Activated T-helper 9 cell treated with anti-CD3 and anti-CD28 coated beads, Interleukin-2, amount 50 U/mL, for 16 hours (primary cell): ENCODE measurements at places on chromosomes 1 and 21.

- no peak for DNase-seq
Measured at GRCh38 chr1:234875953-234876855, 252.4 kb downstream of the TOMM20 start.

- no peak for DNase-seq
Measured at GRCh38 chr21:37435711-37436110, 69.1 kb downstream of the DYRK1A start.

GRCh38 chr1:232767305-232768074 lies 37.7 kb upstream of the MAP10 start:
- no peak for DNase-seq

GRCh38 chr1:10085076-10085475 lies 52.3 kb downstream of the UBE4B start:
- DNase-seq = no peak

DNA sequence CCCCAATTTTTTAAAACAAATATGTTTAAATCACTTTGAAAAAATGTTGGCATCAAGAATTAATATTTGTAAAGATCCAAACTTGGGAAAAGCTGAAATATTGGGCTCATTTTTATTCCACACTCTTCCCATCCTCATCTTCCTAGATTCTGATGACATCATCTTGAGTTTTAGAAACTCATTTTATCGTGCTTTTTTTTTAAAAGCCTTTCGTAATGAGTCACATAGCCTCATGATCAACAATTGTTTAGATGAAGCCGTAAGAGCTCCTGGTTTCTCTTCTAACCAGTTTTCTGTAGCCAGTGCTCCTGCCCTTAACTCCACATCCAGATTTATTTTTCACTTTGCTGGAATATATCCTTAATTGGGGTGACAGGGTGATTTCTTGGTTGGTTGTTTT lies 78.6 kb downstream of the POFUT2 start:
- DNase-seq = no peak

DNA sequence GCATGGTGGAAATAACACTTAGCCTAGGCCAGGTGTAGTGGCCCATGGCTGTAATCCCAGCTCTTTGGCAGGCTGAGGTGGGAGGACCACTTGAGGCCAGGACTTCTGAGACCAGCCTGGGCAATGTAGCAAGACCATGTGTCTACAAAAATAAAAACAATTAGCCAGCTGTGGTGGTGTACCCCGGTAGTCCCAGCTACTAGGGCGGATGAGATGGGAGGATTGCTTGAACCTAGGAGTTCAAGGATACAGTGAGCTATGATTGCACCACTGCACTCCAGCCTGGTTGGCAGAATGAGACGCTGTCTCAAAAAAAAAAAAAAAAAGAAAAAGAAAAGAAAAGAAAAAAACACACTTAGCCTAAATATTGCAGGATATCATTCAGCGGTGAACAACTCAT lies 20.9 kb downstream of the AK4 start:
- DNase-seq = no peak

- no peak for DNase-seq
Measured at GRCh38 chr1:116110567-116111523, at the start of gene MAB21L3. Gene MAB21L3, plus strand, starts transcription at chr1:116111399. Its CDS starts 1,217 bp downstream, at chr1:116112616.

- DNase-seq = no peak
Measured at GRCh38 chr1:17775796-17776195, 20.7 kb downstream of the ACTL8 start.

DNA sequence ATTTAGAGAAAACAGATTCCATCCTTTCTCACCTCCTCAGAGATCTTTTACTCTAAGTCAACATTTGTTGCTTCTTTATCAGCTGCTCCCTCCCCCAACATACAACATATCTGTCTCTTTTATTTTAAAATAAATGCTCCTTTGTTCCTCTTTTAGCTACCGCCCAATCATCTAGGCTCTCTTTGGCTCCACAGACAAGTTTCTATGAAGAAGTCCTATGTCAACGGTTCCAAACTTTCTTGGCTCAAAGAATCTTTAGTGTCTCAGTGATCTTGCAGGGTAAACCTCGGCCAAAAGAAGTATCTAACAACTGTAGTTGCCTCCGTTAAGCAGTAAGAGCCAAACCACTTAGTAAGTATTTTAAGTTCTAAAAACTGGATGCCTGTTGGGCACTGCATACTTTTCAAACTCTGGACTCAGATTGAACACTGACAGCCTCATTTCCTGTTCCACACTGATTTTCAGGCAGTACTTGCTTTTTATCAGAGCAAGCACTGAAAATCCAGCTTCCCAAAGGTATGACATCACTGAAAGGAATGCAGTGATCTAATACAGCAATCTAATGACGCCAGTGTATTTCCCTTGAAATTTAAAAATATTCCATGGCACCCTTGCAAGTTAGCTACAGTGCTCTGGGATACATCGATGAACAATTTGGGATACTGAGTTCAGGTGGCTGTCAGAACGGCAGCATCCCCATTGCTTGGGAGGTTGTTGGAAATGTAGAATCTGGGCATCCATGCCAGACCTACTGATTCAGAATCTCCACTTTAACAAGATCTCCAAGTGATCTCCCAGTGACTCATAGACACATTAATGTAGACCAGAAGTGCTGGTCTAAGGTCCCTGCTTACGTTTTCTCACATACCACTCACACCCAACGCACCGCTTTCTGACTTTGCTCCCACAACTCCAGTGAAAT lies 26.8 kb downstream of the EGLN1 start:
- no peak for DNase-seq

DNA sequence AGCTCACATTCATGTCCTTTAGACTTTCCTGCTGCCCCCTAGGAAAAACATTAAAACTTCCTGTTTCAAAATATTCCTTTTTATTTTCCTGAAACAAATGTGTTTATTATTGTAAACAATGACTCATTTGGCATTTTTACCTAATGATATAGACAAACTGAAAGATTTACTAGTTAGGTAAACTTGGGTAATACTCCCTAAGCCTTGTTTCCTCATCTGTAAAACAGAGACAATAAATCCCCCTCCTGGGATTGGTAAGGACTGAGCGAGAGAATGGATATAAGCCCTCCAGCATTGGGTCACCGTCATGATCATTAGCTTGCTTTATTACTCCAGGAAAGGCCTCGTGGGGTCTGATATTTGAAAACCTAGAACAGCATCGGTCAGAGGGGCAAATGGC lies 59.8 kb downstream of the LPAR3 start:
- no peak for DNase-seq

DNA sequence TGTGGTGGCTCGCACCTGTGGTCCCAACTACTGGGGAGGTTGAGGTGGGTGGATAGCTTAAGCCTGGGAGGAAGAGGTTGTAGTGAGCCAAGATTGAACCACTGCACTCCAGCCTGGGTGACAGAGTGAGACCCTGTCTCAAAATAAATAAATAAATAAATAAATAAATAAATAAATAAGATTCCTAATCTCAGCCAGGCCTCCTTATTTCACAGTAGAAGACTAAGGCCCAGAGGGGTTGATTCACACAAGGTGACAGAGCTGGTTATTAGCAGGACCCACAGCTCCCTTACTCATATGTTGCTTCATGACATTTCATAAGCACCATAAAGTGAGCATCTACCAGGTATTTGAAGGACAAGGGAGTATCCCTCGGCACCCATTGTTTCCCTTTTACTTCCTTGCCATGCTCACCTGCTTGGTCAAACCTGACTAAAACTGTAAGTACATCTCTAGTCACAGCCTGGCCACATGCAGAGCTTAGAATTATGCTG lies 32.7 kb downstream of the ALG14 start:
- DNase-seq = no peak

GRCh38 chr1:206467915-206468314 lies 2.4 kb upstream of the IKBKE start:
- DNase-seq = no peak

- no peak for DNase-seq
Measured at GRCh38 chr1:220431554-220432239, 96.2 kb upstream of the MARK1 start.

- DNase-seq = no peak
Measured at GRCh38 chr1:28451011-28451410, 54.8 kb upstream of the RCC1 start.

GRCh38 chr1:84574936-84575335 lies 696 bp upstream of the CTBS start:
- no peak for DNase-seq

GRCh38 chr1:179996099-179996498 lies 41.5 kb downstream of the CEP350 start:
- no peak for DNase-seq

- DNase-seq = no peak
Measured at GRCh38 chr1:228213917-228214808, 6.3 kb downstream of the OBSCN start.

GRCh38 chr1:205594846-205595245 lies 37.0 kb downstream of the ELK4 start:
- no peak for DNase-seq

- DNase-seq = no peak
Measured at GRCh38 chr21:41819236-41819855, 52.5 kb upstream of the RIPK4 start.

DNA sequence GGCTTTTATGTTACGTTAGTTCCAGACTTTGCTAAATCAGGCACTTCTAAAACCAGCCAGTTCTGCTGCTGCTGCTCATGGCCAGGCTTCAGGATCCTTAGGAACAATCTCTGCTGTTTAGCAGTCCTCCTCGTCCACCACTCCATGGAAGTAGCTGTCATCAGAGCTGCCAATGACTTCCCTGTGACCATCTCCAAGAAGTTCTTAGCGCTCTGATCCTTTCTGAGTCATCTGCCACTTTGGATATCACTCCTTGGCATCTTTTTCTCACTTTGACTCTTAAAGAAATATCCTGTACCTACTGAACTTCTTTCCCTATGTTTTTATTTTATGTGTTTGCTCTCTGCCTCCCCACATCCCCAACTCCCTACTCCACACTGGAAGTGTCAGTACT lies 14.7 kb upstream of the IRF2BP2 start:
- DNase-seq = no peak

GRCh38 chr1:234262007-234262753 lies 111.1 kb upstream of the COA6 start:
- DNase-seq = no peak

GRCh38 chr1:14603645-14604044 lies 5.2 kb downstream of the KAZN start:
- no peak for DNase-seq

DNA sequence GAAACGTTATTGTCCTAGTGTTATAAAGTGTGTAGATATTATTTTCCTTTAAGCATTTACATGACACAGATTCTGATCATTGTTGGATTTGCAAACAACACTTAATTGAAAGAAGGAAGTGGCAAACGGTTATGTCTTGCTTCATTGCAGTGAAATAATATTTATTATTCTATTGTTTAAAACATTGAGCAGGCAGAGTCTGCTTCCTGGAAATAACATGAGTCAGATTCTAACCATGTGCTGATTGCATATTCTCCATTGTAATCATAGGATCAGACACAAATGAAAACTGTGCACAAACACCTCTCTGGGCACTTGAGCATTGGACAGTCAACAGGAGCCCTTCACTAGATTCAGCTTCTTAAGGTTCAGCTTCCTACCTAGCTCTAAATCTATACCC lies 46.8 kb upstream of the USP25 start:
- no peak for DNase-seq

DNA sequence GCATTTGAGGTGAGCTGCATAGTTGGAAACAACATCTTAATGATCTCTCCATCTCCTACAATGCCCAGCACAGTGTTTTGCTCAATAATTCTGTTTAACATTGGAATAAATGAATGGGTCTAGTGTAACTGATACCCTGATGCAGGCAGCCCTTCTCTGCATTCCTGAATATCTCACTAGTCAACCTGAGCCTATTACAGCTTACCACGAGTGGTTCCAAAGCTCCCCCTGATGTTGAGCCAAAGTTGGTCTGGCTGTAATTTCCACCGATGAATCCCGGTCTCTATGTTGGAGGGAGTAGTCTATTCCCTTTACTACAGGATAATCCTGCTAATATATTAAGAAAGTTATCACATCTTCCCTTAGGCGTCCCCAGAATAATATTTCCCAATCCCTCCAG lies 63.8 kb downstream of the ZBTB18 start:
- no peak for DNase-seq
